ENCODE measurements at places on chromosomes 4 and X. TPM values are rescaled to one million over a fixed set of nuclear protein-coding genes. Genes with fewer than 3 reads are reported as not detected.

The TMSB15A gene
- 32.8 TPM for total RNA-seq

The UGT2A2 gene
- total RNA-seq: not detected

The TRMT2B gene
- 13.4 TPM for total RNA-seq

The CRMP1 gene
- 4.4 TPM for total RNA-seq

The SMPX gene
- not detected for total RNA-seq

The DDIT4L gene
- 3.9 TPM for total RNA-seq

The PPARGC1A gene
- under 0.01 TPM for total RNA-seq

All from IMR-90 (cell line).